ENCODE measurements at places on chromosomes 5 and 9.

GRCh38 chr5:167565189-167565954 is 726.1 kb upstream of the WWC1 start:
- DNase-seq: no peak

- peak; percentile 90 for DNase-seq
Measured at GRCh38 chr5:151825445-151825844, 53.7 kb downstream of the G3BP1 start.

GRCh38 chr9:71990466-71990865 is 69.9 kb downstream of the C9orf57 start:
- no peak for DNase-seq

DNA sequence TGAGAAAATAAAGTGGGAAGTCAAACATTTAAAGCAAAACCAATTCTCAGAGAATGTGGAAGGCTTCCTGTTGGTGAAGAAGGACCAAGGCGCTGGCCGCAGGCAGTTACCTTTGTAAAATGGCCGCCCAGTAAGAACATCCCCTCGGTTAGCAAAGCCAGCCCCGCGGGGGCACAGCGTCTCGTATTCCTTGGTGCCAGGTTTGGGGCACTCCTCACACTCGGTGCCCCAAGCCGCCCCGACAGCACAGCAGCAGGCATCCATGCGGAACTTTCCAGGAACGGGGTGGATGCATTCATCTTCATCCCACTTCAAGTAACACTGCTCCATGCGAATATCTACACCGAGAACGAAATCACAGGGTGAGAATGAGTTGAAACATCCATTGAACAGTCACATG is 192.8 kb downstream of the FBN2 start:
- no peak for DNase-seq

- no peak for DNase-seq
Measured at GRCh38 chr9:75023846-75024245, 4.2 kb downstream of the CARNMT1 start.

GRCh38 chr5:167143716-167144115 is 1147.7 kb upstream of the WWC1 start:
- DNase-seq: no peak

DNA sequence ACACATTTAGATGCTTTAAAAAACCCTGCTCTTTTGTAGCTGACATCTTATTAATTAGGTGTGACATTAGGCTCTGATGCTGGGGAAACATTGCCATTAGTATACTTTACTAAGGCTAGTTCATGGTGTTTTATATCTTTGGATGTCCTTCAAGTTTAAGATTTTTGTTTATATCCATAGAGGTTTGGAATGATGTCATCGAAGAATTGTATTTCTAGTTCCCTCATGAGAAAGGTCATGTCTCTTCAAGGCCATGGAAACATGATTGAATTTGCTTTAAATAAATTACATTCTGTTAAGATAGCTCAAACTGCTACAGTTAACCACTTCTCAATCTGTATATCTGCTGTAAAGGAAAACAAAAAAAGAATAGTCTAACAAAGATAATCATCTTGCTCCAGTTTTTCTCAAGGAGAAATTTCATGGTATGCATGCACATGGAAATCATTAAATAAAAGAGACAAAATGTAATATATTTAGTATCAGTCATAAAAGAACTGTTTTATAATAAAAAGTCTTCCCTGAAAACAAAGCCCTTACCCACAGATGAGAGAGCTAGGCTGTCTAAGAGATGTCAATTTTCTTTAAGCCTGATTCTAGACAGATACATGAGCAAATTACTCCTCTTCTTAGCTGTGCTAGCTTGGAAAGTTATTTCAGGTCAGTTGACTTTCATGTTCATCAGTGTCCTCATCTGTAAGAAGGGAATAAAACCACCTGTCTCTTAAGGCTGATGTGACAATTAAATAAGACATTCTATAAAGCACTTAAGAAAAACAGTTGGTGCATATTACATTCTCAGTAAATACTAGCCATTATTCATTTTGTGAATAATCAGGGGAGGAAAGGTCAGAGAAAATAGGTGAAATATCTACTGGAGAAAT is 25.0 kb upstream of the STARD4 start:
- DNase-seq: no peak

- DNase-seq: no peak
Measured at GRCh38 chr5:178201927-178202235, 2.5 kb upstream of the HNRNPAB start.

GRCh38 chr5:172106511-172107356 is 81.3 kb downstream of the STK10 start:
- peak; percentile 75 for DNase-seq

GRCh38 chr9:106961623-106962022 is 98.7 kb downstream of the ZNF462 start:
- no peak for DNase-seq

DNA sequence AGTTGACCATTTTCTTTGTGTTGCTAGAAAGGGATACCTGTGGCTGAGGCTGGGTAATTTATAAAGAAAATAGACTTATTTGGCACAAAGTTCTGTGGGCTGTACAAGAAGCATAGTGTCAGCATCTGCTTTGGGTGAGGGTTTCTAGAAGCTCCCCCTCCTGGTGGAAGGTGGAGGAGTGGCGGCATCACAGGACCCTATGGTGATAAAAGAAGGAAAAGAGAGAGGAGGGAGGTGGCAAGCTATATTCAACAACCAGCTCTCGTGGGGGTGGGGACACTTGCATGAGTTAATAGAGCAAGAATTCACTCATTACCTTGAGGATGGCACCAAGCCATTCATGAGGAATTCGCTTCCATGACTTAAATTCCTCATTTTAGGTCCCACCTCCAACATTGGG is 2041.4 kb upstream of the CDH9 start:
- DNase-seq: no peak

- no peak for DNase-seq
Measured at GRCh38 chr5:149489605-149490037, 61.6 kb downstream of the CSNK1A1 start.

- DNase-seq: no peak
Measured at GRCh38 chr5:177233206-177233605, 70.3 kb downstream of the RAB24 start.

Measured in posterior cingulate gyrus (tissue), 11 donors.